ENCODE measurements at places on chromosomes 6 and 20. TPM values are rescaled to one million over a fixed set of nuclear protein-coding genes. Genes with fewer than 3 reads are reported as not detected.

Gene MMUT
- 4.1 TPM for total RNA-seq

Gene USP49
- total RNA-seq, result 6.5 TPM

Gene KCNS1
- not detected for total RNA-seq

Gene LBP
- not detected for total RNA-seq

Gene PNLDC1
- not detected for total RNA-seq

Gene SNPH
- total RNA-seq, result 14.0 TPM

Gene GABRR1
- total RNA-seq, result not detected

Gene RSPH4A
- 8.0 TPM for total RNA-seq

GRCh38 chr20:49587111-49587570 lies 19.2 kb upstream of the PTGIS start:
- peak; percentile 81 for DNase-seq

- DNase-seq, result no peak
Observed at GRCh38 chr6:157278171-157278570, 45.1 kb downstream of the TMEM242 start.

DNA sequence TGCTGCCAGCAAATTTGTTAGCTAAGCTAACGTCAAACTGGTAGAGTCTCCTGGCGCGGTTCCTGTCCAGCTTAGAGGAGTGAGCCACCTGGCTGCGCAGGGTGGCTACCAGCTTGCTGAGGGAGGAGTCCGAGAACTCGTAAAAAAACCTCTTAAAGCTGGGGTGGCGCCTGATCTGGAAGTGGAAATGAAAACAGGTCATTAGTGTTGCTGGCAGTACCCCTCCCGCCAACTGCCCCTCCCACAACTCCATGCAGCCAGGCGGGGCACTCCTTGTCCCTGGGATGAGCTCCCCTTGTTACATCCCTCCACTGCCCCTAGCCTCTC lies 17.3 kb downstream of the BNIP5 start:
- DNase-seq, result no peak

- no peak for DNase-seq
Observed at GRCh38 chr6:33592595-33593413, 12.7 kb upstream of the BAK1 start.

GRCh38 chr20:47788741-47789080 lies 3.4 kb upstream of the SULF2 start:
- DNase-seq, result no peak

DNA sequence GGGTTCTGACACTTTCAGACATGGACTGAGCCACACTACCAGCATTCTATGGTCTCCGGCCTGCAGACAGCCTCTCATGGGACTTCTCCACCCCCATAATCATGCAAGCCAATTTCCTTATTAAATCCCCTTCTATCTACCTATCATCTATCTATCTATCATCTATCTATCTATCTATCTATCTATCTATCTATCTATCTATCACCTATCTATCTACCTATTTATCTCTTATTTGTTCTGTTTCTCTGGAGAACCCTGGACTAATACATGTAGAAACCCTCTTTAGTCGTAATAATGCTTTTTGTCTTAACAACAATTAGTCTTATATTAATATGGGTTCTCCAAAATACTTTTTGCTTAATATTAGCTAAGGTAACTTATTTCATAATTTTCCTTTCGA lies 174.1 kb upstream of the PRSS16 start:
- DNase-seq, result no peak

- DNase-seq, result no peak
Observed at GRCh38 chr6:2839982-2840748, 1.5 kb downstream of the SERPINB1 start.

GRCh38 chr6:156423829-156424228 lies 353.3 kb upstream of the ARID1B start:
- no peak for DNase-seq

DNA sequence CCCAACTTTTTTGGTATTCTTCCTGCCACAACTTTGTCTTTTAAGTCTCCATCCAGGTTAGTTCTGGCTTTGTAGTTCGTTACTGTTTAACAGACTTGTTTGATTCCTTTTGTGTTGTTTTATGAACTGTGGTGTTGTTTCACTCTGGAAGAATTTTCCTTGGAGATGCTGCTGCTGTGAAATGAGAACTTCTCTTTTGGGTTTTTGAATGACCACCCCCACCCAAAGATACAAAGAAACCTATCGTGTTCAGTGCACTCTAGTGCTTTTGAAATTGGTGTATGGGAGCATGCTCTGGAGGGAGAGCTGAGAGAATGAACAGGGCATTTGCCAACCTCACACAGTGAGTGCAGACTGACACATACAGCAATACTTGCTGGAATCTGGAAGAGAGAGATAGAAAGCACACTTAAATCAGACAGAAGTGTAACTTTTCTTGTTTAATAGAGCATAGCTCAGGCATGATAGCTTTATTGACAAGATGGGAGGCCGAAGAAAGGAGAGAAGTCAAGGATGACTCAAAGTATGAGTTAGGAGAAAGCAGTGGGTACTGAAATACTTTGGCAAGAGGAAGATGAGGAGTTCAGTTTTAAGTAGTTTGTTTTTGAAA lies 293.1 kb downstream of the SOX4 start:
- DNase-seq, result no peak

- no peak for DNase-seq
Observed at GRCh38 chr20:62339647-62340062, 27.5 kb downstream of the LAMA5 start.

GRCh38 chr20:35878113-35878625 lies 76.1 kb downstream of the SCAND1 start:
- no peak for DNase-seq

DNA sequence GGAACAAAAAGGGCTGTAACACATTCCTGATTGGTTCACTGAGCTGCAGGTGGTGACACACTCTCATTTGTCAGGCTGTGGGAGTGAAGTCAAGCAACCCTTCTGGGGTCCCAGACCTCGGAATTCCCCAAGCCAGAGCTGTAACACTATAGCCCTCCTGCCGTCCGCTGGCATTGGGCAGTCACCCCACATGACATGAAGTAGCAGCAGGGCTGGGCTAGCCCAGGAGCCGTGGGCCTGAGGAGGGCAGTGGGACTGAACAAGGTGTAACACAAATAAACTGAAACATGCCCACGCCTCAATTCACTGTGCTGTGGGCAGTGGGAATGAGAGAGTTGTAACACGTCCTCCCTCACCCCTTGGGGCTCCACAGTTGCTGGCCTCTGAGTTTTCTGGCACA lies 689.1 kb upstream of the EYS start:
- DNase-seq, result no peak

DNA sequence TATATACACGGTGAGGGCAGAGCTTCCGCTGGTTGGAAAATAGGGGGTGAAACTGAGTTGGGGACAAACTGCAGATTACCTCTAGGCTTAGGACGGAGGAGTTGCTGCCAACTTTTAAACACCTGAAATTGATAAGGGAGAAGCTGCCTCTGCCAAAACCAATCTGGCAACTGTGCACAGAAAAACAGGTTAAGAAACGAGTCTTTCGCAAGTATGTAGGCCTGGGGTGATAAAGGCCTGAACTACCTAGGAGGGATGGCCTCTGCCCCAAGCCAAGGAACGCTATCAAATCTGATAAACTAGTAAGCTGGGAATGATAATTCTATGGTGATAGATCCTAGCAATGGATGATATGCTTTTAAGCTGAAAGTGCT lies 149.9 kb upstream of the QKI start:
- no peak for DNase-seq

GRCh38 chr6:137277971-137278637 lies 58.9 kb upstream of the IFNGR1 start:
- DNase-seq, result no peak

GRCh38 chr6:102623201-102623600 lies 1229.7 kb downstream of the GRIK2 start:
- DNase-seq, result no peak

- no peak for DNase-seq
Observed at GRCh38 chr6:105821777-105822176, 264.4 kb upstream of the PRDM1 start.
